ENCODE measurements at places on chromosomes 6 and 20.

DNA sequence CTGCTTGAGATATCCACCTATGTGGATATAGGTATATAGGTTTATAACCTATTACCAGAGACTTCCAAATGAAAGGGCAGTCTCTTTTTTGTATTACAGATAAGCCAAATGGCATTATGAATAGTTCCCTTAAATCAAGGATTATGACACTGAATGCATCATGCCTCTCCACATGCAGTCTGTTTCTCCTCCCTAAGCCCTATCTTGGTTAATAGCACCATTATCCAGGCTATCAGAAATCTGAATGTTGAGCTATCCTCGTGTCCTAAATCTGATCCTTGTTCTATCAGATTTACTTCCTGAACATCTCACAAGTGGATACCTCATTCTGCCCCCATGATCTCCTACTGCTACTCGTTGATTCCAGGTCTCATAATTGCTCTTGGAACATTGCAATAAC, 138.0 kb downstream of the GRIK2 start:
- DNase-seq, result no peak

DNA sequence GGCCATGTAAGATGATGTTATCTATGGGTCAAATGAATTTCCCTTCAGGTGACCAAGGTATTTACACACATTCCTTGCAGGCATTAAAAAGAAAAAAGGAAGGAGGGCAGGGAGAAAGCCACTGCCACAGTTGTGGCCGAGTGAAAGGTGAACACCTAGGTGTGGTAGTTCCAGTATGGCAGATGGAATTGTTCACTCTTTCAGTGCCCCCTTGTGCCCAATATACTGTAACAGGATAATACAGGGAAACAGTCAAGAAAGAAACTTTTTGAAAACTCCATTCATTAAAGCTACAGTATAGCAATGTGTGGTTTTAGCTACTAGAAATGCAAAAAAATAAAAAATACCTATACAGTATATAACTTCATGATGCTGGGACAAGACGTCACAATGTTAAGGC, 52.1 kb downstream of the BMP2 start:
- DNase-seq, result peak; percentile 7

GRCh38 chr6:13027207-13027606, 301.1 kb downstream of the TBC1D7 start:
- no peak for DNase-seq

- DNase-seq, result no peak
Measured at GRCh38 chr20:43976547-43976946, 61.9 kb downstream of the TOX2 start.

DNA sequence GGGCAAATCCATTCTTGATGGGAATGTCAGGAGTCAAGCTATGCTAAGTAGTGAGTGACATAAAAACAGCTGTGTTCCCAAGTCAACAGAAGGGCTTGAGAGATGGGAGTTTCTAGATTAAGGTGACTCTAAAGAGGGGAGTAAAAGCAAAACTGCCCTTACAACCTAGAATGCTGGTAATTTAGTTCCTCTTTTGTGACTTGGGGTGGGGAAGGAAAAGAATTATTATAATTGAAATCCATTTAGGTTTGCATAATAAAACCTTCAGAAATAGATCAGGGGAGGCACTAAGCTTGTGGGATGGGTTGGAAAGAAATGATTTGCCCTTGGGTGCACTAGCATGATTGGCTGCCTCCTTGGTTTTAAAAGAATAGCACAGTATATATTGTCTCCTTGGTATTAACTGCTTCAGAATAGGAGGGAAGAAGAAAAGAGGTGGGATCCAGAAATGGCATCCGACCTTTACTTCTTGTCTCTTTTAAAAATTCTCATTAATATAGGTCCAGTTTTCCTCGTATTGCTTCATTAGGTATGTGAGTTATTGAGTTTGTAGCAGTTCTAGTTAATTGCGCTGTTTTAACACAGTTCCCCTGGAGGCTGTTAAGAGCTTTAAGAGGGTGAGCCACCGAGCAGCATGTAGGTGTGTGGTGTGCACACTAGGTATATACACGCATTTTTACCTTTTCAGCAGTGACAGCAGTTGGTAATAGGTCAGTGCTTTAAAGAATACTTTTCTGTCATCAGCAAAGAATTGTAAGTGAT, 95.3 kb upstream of the VSTM2L start:
- no peak for DNase-seq

- DNase-seq, result no peak
Measured at GRCh38 chr20:53592992-53593465, 610 bp downstream of the ZNF217 start.

DNA sequence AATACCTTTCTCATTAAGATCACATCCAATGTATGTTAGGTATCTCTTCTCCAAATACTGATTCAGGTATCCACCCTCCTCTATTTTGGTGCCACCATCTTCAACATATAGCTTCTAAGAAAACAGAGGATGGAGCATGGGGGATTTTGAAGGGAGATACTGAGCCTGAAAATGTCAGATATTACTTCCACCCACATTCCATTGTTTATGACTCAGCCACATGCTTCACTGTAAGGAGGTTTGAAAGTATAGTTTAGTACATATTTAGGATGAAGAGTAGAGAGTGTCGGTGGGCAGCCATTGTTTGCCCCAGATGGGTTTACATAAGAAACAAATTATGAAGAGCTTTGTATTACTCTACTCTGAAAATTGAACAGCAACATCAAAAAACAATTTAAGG, 286.7 kb downstream of the TFAP2B start:
- DNase-seq, result peak; percentile 58

Measured in iris pigment epithelial cell (primary cell).